Body of pancreas (tissue), 4 donors: ENCODE measurements at places on chromosomes 6 and 20. TPM values are rescaled to one million over a fixed set of nuclear protein-coding genes. Genes with fewer than 3 reads are reported as not detected.

GRCh38 chr6:122838060-122838780 is 49.2 kb downstream of the SMPDL3A start:
- H3K36me3 ChIP-seq, result no peaks in the 10 kb centered on the region
- no peak overlapping the region for H3K4me3 ChIP-seq
- peak; percentile 3 for DNase-seq
- H3K4me1 ChIP-seq, result no peaks in the 10 kb centered on the region
- H3K27me3 ChIP-seq, result no peaks in the 10 kb centered on the region

GRCh38 chr20:57342829-57343228 is 8.2 kb upstream of the RAE1 start:
- H3K4me1 ChIP-seq, result no peaks in the 10 kb centered on the region
- no peak for DNase-seq
- no peaks in the 10 kb centered on the region for H3K36me3 ChIP-seq

Gene PRDM1
- total RNA-seq, result 2.6 TPM

Gene SLA2
- total RNA-seq, result 1.0 TPM

Gene MYT1
- total RNA-seq, result 0.99 TPM
